ENCODE measurements at places on chromosomes 3 and 15.
A peak's percentile ranks its signal among the peaks of the same experiment; 100 is the strongest.

GRCh38 chr15:44647036-44647435, 16.4 kb downstream of the SPG11 start:
- no peak for DNase-seq

DNA sequence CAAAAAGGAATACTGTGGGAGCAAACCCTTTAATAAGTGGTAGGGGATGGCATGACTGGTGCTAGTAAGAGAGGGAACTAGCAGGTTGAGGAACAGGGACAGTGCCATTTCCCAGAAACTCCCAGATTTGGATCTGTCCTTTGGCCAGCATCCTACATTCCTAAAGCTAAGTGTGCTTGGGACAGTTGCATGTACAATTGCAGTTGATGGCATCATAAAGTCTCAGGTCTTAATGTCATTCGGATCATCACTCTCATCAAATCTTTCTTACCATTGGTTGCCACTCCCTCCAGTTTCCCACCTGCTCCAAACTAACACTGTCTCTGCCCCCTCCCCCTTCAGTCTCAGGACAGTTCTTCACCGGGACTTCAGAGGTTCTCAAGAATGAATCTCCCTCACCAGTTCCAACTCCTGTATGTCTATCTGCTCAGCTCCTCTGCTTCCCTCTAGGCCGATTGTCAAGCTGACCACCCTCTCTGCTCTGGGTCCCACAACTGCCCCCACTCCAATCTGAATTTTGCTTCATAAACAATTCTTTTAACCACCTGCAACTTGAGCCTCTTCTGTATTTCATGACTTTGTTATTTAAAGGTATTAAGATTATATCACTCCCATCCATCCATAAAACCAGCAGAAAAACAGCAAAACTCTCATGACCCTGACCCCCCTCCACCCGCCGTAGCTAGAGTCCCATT, 260.8 kb downstream of the CGGBP1 start:
- no peak for DNase-seq

- no peak for DNase-seq
Observed at GRCh38 chr3:120793601-120794000, 51.1 kb downstream of the GTF2E1 start.

DNA sequence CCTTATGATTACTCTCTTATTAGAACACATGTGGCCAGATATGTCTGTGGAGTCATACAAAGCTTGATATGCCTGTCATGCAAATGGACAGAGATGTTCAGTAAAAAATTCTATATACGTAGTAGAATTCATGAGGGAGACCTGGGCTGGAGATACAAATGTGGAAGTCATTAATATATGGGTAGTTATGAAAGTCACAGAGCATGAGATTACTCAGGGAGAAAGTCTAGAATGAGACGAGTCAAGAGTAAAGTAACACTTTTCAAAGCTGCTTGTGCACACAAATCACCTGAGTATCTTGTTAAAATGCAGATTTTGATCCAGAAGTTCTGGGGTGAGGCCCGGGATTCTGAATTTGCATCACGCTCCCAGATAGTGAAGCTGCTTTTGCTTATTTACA, 28.4 kb downstream of the OXSM start:
- no peak for DNase-seq

DNA sequence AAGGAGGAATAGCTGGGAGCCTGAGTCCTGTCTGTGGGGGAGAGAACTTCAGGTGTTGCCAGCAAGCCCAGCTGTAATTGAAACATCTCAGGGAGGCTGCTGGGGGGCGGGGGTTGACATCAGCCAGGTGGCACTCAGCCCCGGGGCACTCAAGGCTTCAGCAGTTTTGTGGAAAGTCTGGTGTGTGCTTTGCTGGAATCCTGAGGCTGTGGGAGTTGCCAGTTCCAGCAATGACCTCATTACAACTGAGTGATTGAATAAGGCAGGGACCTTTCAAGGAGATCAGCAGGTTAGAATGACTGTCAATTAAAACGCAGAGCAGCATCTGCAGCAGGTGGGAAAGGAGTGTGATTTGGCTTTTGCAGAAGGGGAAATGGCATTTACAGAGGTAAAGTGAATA, 75.7 kb downstream of the FAM43A start:
- peak; percentile 33 for DNase-seq

- DNase-seq = no peak
Observed at GRCh38 chr3:185629554-185630181, 43.6 kb downstream of the SENP2 start.

GRCh38 chr15:43100971-43101370, 4.9 kb downstream of the UBR1 start:
- DNase-seq = no peak

DNA sequence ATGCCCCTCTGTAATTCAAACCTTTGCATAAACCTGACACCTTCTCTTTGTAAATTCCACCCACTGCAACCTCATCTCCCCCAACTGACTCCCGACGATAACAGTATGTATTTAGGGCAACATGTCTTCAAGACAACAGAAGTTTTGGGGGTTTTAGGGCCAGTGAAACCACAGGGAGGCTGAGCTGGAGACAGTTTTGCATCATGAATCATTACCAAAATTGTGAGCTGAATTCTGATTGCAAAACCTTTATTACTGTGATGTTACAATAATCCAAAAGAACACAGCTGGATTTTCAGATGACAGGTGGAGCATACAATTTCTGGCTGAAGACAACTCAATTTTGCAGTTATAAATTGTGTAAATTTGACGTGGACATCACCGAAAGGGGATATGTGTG, 281.3 kb upstream of the TTC14 start:
- no peak for DNase-seq

DNA sequence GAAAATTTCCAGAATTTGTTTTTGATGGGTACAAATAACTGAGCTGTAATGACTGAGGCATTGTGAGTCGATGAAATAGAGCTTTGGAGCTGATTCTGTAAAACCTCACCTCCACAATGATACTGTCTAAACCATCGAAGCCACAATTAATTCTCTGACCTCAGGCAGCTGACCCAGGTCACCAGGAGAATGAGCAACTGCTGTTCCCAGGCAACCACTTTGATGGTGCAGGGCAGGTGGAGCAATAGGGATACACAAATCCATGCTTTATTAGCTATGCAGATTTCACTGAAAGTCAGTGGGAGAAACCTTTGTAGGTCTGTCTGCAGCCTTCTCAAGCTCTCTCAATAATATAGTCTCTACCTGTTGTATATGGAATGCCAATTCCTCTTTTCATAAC, 204.4 kb downstream of the RYR3 start:
- no peak for DNase-seq
